ENCODE measurements at places on chromosomes 2 and 18.

GRCh38 chr2:20501974-20502373 lies 55.1 kb downstream of the RHOB start:
- no peak for DNase-seq

GRCh38 chr18:30623401-30624065 lies 419.0 kb downstream of the DSC3 start:
- DNase-seq, result no peak

DNA sequence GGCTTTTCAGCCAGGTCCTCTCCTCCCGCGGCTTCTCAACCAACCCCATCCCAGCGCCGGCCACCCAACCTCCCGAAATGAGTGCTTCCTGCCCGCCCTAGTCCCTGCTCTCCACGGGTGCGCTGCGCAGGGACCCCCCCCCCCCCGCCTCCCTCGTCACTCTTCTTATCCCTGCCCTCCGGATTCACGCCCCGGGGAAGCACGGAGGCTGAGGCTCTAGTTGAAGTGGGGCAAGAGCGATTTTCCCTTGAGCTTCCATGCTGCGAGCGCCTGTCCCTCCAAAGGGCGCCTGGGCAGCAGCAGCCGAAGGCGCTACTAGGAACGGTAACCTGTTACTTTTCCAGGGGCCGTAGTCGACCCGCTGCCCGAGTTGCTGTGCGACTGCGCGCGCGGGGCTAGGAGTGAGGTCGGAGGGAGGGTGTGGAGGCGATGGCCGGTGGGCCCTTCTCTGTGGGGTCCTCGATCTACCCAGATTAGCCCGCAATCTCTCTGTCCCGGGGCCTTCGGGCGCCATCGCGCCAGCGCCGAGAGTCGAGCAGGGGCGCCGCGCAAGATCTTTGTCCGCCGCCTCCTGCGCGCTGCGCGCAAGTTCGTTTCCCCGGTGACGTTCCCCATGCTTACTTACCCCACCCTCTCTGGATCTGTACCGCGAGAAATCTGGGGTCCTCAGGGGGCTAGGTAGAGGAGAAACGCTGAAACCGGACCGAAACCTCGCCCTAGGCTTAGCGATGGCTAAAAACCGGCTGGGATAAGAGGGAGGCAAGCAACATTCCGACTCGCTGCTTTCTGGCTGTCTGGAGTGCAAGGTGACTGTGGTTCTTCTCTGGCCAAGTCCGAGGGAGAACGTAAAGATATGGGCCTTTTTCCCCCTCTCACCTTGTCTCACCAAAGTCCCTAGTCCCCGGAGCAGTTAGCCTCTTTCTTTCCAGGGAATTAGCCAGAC lies 677 bp downstream of the GAD1 start:
- no peak for DNase-seq

- no peak for DNase-seq
These were observed 5.6 kb downstream of the CPSF3 start for GRCh38 chr2:9428965-9429577.

- no peak for DNase-seq
These were observed 88.9 kb upstream of the CYP26B1 start for GRCh38 chr2:72236445-72237067.

DNA sequence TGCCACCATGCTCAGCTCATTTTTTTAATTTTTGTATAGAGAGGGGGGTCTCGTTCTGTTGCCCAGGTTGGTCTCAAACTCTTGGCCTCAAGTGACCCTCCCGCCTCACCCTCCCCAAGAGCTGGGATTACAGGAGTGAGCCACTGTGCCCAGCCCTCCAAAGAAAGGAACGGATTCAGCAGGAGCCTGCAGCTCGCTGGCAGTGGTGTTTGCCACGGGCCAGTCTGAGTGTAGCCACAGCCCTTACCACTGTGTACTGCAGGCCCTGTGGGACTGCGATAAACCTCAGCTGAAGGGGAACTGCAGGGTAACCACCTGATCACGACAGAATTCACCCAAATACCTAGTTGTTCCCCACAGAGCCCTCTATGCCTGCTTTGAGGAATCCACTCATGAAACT lies 6.8 kb downstream of the COPS9 start:
- DNase-seq, result peak; percentile 18

GRCh38 chr2:68119504-68119903 lies 38.2 kb upstream of the PNO1 start:
- DNase-seq, result no peak

All from posterior vena cava (tissue), 2 donors.